Epithelial cell of esophagus (primary cell): ENCODE measurements at places on chromosomes 1 and 21.

DNA sequence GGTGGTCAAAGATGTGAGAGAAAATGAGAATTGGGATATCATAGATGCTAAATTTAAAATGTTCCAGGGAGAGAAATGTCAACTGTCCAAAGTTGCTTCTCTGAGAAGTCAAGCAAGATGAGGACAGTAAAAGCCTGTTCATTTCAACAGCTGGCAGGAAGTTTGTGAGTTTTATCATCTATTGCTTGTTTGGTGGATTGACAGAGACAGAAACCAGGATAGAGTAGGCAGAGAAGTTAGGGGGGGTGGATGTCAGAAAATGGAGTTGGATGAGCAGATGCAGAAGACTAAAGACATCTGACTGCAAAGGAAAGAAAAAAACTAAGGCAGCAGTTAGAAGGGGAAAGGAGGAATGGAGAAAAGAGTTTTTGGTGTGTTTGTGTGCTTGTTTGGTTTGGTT, 78.4 kb downstream of the AK5 start:
- no peak for DNase-seq

- DNase-seq, result no peak
Measured at GRCh38 chr1:6162773-6163172, 17.3 kb downstream of the CHD5 start.

DNA sequence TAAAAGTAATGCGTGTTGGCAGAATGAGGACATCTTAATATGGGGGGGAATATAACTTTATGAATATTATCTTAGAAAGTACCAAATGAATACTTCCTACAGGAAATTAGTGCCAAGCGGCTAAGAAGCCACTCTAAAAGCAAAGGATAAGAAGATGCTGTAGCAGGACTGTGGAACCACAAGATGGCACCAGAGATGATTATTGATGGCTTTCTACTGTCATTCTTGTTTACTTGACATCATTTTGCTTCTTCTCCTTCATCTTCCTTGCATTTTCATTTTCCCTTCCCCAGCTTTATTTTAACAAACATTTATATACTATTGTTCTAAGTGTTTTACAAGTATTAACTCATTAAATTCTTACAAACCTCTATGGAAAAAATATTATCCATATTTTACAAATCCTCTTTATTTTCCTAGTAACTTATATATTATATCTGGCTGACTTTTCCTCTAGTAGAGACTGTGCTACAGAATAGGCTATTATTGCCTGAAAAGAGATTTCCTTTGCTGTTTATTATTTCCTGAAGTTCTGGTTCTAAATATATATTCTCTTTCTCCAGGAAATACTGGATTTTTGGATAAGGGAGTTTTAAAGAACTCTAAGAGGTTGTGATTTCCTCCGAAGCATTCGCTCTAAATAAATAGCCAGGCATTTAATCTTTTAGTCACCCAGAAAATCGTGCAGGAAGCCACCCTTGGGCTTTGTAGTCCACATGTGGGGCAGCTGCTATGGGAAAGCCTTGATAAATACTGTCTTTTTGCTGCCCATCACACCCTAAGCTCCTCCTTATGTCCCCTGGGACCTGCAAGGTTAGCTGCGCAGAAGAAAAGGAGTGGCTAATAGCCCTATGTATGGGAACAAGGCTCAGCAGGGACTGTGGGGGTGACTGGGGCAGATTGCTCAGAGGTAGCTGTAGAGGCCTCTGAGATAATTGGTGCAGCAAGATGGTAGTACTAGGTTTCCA, 69.8 kb downstream of the TPR start:
- peak; percentile 56 for DNase-seq

DNA sequence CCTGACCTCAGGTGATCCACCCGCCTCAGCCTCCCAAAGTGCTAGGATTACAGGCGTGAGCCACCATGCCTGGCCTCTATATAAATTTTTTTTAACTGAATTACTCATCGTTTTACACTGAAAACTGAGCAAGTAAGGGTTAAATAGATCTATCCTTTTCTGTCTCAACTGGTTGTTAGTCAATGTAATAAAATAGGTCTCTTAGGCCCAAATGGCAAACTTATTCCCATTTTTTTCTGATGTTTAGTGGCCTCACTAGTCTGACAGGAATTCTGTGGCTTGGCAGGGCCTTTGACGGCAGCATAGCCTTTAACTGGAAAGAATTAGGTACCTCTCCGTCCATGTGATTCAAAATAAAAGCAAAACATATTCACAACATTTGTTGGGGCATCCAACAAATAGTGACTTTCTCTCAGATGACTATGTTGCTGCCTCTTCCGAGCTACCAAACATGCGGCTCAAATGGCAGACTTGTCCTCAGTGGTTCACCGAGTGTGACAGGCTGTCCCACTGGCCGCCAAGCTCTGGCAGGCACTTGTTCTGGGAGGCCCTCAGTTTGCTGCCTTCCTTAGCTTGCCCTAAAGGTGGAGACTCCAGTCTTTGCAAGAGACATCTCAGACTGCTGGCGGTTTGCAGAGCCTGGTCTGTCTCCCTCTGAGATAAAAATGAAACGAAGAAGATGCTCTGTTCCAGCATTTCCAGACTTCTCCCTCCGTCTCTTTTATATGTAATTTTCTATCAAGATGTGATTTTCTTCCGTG, 17.4 kb downstream of the ATP1A4 start:
- no peak for DNase-seq

DNA sequence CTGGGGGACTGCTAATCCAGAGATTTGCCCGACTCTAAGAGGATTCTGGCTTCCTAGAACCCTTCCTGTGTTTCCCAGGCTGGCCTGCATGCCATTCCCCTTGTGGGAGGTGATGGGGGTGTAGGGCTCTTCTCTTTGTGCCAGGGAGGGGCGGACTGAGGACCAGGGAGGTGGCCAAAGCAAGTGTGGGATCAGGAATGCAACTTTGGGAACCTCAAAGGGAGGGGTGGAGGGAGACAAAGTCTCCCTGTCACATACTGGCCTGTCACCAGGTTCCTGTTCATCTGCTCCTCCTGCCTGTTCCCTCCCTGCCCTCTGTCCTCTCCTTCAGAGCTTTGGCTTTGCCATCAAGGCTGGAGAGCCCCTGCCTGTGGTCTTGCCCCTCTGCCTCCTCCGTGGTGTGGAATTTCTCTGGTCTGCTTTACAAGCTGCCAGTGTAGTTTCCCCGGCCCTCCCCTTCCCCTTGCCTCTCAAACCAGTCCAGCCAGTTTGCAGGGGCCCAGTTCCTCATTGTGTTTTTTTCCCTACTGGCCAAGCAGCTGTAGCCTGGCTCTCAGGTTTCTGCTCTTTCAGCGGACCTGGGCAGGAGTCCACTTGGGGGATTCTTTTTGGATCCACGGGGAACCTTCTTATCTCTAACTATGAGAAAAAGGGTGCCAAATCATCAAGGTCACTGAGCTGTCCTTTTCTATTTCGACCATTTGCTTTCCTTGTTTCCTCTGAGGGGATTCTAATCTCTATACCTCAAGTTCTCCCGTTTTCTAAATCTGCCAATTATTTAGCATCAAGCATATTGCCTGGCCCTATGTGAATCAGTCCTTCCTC, 1.8 kb downstream of the CGN start:
- peak; percentile 85 for DNase-seq

GRCh38 chr1:54173681-54174080, 20.9 kb upstream of the CDCP2 start:
- no peak for DNase-seq

DNA sequence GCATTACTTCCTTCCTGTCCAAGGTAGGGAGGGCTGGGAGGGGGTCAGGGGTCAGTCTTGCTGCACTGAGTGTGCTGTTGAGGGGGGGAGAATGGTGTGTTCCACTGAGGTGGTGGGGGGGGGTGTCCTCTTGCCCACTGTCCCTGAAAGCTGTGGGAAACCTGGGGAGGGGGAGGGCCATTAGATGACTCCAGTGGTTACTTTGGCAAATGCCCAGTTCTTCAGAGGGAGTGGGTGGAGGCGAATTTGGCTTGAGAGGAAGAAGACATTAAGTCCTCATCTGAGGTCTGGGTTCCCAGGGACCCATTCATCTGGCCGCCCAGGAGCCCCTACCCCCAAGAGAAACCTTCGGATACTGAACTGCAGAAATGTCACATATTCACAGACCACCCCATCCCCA, 36.2 kb downstream of the MEF2D start:
- DNase-seq, result no peak
